ENCODE measurements at places on chromosomes 4 and X.

DNA sequence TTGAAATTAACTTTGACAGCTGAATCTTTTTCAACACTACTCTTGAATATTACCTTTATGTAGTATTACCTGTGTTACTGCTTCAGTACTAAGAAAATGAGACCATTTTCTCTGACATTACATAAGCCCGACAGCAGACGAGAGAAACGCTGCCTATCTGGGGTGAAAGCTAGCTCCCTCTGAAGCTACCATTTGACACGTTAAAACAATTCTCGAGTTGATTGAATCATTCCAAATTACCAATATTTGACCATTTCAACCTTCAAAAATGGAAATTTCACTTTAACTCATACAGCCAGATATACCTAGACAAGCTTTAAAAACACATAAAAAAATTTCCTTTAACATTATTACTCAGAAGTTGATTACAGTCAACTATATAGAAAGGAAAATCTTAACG, 836 bp downstream of the GPM6A start:
- DNase-seq, result no peak

GRCh38 chrX:47175588-47175980, 18.0 kb upstream of the UBA1 start:
- no peak for DNase-seq

DNA sequence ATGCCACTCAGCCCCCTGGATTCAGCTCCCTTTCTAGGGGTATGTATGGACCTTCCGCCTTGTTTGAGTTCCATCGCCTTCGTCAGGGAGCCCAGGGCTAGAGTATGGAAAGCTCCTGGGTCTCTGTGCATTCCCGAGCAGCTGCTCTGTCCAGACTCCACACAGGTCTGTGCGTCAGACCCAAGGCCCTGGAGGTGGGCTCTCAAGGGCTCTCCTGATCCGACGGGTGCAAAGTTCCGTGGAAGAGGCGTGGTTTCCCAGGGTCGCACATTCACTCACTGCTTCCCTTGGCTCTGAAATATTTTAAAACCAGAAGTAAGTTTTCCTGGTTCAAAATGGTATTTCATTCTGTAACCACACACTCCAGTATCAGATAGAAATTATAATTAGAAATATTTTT, 863.2 kb downstream of the TRIML1 start:
- DNase-seq, result no peak

DNA sequence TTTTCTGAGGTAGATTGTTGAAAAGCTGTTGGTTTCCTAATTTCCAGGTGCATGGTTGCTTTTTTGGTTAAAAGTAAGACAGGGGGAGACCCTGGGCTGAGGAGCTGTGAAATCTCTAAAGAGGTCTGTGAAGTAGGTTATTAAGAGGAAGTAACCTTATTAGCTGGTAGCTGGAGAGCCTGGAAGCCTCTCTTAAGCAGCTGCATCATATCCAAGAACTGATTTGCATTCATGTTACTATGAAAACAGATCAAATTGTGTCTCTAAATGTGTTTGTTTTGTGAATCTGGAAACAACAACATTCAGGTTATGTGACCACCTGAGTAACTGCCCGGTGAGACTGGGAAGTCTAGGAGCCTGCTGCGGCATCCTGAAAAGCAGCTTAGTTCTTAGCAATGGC, 54.1 kb downstream of the ARHGAP10 start:
- DNase-seq, result no peak

Measured in CD4-positive, alpha-beta T cell treated with Interleukin-4 for 4 hours (primary cell).